WTC11 (cell line): ENCODE measurements at places on chromosomes 6 and 20.

DNA sequence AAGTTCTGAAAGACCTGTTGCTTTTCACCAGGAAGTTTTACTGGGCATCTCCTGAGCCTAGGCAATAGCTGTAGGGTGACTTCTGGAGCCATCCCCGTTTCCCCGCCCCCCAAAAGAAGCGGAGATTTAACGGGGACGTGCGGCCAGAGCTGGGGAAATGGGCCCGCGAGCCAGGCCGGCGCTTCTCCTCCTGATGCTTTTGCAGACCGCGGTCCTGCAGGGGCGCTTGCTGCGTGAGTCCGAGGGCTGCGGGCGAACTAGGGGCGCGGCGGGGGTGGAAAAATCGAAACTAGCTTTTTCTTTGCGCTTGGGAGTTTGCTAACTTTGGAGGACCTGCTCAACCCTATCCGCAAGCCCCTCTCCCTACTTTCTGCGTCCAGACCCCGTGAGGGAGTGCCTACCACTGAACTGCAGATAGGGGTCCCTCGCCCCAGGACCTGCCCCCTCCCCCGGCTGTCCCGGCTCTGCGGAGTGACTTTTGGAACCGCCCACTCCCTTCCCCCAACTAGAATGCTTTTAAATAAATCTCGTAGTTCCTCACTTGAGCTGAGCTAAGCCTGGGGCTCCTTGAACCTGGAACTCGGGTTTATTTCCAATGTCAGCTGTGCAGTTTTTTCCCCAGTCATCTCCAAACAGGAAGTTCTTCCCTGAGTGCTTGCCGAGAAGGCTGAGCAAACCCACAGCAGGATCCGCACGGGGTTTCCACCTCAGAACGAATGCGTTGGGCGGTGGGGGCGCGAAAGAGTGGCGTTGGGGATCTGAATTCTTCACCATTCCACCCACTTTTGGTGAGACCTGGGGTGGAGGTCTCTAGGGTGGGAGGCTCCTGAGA, at the start of gene HFE:
Gene HFE (plus strand): TSS at position 146 of the 832 bp plus-strand sequence. CDS start 12 bp downstream, at position 158.
- DNase-seq, result peak; percentile 66

DNA sequence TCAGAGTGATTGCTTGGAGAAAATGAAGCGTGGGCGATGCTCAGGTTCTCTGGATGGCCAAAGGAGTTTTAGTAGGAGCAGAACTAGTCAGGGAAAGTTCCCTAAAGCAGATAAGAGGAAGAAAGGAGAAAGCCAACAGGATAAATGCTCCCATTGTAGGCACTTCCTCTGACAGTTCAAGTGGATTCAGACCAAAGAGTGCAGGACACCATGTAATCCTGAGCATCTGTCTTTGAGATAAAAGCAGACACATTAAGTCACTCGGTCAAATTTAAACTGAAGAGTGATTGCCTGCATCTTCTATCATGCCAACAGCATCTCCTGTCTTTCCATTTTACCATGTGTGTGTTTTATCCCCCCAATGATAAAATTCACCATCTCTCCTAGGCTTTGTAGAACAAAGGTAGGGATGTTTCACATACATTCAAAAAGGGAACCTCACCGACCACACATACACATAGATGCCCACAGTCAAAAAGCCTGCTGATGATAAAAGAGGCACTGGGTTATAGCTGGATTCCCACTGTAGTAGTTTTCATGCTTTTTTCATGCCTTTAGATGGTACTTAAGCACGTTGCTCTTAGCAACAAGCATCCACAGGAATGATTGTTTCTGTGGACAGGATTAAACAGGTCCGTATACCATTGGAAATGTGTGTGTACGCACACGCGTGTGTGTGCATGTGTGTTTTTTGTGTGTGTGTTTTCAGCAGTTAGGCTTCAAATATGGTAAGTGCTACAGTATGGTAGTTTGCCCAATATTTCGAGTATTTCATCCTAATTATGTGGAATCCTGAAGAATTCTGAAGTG, 7.0 kb downstream of the GRIK2 start:
- DNase-seq, result no peak

GRCh38 chr20:21663465-21663864, 42.0 kb upstream of the PAX1 start:
- DNase-seq, result no peak

DNA sequence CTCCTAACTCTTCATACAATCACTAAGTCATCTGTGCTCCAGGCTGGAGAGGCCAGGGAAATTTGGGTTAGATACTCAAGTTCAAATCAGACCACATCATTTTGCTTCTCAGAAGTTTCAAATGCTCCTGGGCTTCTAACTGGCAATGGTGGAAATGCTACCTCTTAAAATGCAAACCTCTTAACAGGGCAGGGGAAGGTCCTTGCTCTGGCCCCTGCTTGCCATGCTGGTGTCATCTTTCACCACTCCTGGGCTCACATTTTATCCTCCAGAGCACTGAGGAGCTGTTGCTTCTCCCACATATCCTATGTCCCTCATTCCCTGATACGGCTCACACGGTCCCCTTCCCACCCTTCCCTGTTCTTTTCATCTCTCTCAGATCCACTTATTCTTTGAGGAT, 41.8 kb upstream of the NT5E start:
- no peak for DNase-seq

DNA sequence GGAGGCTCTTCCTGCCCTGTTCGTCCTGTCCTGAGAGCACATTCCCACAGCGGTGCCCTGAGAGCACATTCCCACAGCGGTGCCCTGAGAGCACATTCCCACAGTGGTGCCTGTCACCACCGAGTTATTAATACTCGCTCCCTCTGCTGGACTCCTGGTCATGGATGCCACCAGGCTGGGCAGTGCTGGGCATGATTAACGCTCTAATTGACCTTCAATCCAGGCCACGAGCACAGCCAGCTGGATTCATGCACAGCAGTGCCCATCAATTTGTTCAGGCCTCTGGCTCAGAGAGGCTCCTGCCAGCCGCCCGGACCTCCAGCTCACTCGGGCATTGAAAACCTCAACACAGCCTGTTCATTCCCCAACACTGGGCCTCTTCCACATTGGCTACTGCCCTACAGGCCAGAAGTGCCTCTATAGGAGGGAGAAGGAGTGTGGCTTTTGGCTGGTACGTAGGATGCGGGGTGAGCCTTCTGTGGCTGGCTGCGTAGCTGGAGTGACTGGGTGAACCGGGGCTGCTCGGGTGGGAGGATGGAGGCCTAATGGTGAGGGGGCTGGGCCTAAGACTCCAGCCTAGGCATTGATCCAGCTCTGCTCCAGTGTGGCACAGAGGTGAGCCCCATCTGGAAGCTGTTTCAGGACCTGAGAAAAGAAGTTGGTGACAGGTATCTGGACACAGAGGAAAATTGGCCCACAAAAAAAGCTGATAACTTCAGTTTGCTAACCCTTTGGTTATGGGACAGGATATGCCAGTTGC, 9.3 kb downstream of the IP6K3 start:
- no peak for DNase-seq

- DNase-seq, result no peak
These were observed 89.0 kb downstream of the IPCEF1 start for GRCh38 chr6:154267508-154268106.

- DNase-seq, result no peak
These were observed 25.0 kb downstream of the ZDHHC14 start for GRCh38 chr6:157405986-157406385.

GRCh38 chr6:119620846-119621555, 271.4 kb upstream of the MAN1A1 start:
- DNase-seq, result no peak

GRCh38 chr20:20410678-20411077, 42.8 kb downstream of the INSM1 start:
- DNase-seq, result peak; percentile 48

GRCh38 chr6:91476000-91476399, 889.1 kb upstream of the MAP3K7 start:
- DNase-seq, result no peak

DNA sequence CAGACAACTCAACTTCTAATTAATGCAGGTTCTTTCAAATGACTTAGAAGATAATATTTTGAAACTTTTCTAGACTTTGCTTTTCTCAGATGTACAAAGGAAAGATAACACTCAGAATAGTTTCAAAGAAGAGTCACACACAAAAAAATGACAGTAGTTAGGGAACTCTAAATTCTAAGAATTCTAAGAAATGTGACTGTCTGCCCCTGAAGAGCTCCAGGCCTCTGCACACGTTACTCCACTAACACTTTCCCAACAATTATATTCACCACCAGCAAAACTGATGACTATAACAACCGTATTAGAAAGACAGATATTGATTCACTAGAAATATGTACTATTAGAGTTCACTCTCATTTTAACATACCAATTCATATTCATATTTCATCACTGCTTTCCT, 133.3 kb upstream of the SMLR1 start:
- no peak for DNase-seq

DNA sequence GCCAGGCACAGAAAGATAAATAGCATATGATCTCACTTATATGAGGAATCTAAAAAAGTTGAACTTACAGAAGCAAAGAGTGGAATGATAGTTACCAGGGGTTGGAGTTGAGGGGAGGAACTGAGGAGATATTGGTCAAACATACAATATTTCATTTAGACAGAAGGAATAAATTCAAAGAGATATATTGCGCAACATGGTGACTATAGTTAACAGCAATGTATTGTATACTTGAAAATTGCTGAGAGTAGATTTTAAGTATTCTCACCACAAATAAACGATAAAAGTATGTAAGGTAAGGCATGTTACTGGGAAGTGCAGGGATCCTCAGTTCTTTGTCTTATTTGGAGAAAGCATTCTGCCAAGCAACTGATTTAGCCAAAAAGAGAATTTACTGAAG, 171.9 kb downstream of the LMBRD1 start:
- no peak for DNase-seq

GRCh38 chr6:2630891-2631571, 119.7 kb downstream of the MYLK4 start:
- no peak for DNase-seq

- no peak for DNase-seq
These were observed 223.9 kb downstream of the PRL start for GRCh38 chr6:22072949-22073348.
